H4 (cell line): ENCODE measurements at places on chromosomes 2 and 18. TPM values are rescaled to one million over a fixed set of nuclear protein-coding genes. Genes with fewer than 3 reads are reported as not detected.
A peak's percentile ranks its signal among the peaks of the same experiment; 100 is the strongest.

DNAH6 gene
- total RNA-seq = 0.02 TPM in 1 of 2 replicates, not detected in the other

DUSP19 gene
- total RNA-seq = 1.7 and 3.3 TPM in 2 replicates

ATG16L1 gene
- total RNA-seq = 26.6 and 30.6 TPM in 2 replicates

DNA sequence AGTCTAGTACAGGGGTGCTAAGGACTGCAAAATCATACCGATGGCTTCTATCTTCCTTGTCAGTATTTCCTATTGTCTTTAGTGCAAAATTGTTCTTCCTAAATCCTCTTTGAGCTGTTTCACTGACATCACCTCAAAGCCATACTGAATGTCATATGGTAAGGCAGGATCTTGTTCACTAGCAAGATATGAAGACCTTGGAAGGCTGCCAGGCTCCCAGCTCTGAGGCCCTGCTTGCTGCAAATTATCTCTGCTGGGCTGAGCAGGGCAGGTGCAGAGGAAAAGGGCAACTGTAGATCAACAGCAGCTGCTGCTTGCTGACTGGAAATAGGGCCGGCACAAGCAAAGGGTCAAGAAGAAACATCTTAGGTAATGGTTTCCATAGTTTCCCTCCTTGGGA, 58.2 kb downstream of the PMAIP1 start:
- DNase-seq = peak; percentile 13

DNA sequence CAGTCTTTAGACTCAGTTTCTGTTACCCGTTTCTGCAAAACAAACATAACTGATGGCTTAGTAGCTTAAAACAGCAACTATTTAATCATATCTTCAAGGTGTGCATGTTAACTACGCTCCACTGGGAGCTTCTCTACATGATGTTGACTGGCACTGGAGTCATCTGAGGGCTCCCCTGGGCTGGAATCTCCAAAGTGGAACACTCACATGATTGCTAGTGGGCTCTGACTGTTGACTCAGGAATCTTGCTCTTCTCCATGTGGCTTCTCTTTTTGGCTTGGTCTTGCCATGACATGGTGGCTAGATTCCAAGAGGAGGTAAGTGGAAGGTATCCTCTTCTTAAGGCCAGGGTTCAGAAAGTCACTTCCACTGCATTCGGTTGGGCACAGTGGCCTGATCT, 160.8 kb downstream of the PMAIP1 start:
- DNase-seq = no peak

DNA sequence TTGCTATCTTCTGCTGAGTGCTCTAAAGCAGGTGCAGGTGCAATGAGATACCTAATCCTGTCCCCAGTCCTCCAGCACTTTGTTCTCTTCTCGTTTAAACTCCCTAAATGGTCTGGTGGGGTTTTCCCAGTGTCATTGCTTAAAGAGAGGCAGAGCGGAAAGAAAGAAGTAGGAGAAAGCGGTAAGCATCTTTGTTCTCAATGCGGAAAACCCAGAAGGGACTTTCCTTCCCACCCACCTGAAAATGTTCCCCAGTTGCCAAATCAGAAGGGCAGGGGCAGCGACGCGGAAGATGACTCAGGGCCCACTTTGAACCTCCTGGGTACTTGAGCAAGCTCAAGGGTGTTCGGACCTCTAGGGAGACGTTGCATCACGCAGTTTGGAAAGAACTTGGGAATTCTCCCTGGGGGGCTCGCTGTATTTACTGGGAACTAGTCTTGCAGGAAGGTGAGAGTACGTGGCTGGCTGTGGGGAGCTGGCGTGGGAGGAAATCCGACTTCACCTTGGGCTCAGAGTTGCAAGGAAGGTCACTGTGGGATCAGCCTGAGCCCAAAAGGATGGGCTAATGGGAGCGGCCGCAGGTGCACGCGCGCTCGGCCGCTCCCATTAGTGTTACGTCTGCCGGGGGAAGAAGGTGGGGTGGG, 589 bp upstream of the SGPP2 start:
- DNase-seq = no peak

- DNase-seq = no peak
These were observed 56.0 kb upstream of the LRPPRC start for GRCh38 chr2:44051593-44052347.
